Fibroblast of skin of right quadriceps (primary cell): ENCODE measurements at places on chromosomes 6 and 20.

GRCh38 chr6:41071501-41071922 is 644 bp downstream of the OARD1 start:
- no peak for DNase-seq

DNA sequence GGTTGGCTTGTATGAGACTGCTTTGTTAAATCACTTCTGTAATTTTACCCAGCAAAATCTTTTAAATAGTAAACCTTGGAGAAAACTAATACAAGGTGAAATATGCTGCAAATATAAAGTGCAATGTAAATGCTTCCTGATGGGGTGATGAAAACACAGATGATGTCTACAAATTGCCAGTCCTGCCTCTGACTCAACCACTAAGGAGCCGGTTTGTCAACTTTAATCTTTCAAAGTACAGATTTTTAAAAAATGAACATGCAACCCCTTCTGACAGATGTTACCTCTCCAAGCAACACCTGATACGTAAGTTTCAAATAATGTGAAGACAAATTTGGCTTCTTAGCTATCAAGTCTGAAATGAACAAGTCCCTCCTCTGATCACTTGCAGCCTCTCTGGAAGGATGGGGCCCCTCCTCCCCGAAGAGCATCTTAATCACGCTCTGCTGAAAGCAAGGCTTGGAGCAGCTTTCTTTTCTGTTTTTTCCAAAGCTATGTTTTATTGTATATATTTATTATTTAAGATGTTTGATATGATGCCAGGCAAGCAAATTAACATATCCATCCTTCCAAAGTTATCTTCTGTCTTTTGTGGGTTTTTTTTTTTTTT is 196.0 kb downstream of the MYLK4 start:
- DNase-seq: no peak

DNA sequence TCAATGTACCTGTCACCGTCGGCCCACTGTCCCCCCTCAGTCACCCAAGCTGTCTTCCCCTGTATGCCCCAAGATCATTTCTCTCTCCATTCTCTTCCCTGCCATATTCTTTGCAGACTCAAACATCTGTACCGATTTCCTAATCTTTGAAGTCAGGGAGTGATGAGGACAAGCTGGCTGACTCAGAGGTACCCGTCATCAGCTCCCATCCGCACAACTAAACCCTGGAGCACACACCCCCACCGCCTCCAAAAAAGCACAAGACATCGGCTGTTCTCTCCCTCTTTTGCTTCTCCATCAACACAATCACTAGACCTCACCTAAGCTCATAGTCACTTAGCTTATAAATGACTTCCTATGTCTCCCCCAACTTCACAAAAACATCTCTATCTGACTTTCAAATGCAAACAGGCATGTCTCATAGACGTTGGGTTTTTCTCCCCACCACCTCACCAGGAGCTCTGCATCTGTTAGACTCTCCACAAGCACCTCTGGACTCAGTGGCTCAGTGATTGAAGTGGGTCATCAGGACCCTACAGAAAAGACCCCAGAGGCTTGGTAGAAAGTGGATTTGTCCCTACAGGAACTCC is 11.5 kb upstream of the NFATC2 start:
- DNase-seq: peak; percentile 60

DNA sequence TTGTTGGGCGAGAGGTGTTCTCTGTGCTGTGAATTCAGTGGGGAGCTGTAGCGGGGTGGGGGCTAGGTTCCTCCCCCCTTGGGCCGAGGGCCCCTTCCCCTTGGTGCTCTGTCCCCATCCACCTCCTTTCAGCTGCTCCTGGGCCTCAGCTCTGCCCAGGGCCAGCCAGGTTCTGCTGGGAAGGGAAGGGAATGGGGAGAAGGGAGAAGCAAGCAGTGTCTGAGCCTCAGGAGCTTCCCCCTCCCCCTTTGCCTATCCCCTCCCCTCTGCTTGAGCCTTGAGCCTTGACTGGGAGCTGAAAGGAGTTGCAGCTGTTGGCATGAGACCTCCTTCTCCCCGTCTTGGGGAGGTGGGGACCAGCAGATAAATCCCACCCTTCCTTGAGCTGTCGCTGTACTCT is 576 bp upstream of the RRP36 start:
- DNase-seq: no peak

DNA sequence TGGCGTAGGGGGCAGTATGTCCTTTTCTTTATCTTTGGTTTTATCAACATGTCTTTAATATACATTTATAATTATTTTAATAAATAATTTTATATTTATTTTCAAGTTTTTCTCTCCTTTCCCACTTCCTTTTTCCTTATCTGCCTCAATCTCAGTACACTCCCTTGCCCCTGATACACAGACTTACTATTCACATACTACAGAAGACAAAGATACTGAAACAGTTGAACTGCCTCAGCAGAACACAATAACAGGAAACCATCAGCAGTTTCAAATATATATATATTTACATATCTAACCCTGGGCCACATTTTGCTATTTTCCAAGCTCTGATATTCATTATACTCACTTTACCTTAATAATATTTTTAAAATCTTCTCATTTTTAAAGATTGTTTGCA is 19.8 kb downstream of the IBTK start:
- DNase-seq: no peak

GRCh38 chr20:50395251-50395729 is 114.9 kb upstream of the PTPN1 start:
- DNase-seq: peak; percentile 11

GRCh38 chr6:111122458-111123286 is 35.4 kb downstream of the SLC16A10 start:
- DNase-seq: no peak

- no peak for DNase-seq
Measured at GRCh38 chr20:33445881-33446625, 2.5 kb upstream of the SNTA1 start.

DNA sequence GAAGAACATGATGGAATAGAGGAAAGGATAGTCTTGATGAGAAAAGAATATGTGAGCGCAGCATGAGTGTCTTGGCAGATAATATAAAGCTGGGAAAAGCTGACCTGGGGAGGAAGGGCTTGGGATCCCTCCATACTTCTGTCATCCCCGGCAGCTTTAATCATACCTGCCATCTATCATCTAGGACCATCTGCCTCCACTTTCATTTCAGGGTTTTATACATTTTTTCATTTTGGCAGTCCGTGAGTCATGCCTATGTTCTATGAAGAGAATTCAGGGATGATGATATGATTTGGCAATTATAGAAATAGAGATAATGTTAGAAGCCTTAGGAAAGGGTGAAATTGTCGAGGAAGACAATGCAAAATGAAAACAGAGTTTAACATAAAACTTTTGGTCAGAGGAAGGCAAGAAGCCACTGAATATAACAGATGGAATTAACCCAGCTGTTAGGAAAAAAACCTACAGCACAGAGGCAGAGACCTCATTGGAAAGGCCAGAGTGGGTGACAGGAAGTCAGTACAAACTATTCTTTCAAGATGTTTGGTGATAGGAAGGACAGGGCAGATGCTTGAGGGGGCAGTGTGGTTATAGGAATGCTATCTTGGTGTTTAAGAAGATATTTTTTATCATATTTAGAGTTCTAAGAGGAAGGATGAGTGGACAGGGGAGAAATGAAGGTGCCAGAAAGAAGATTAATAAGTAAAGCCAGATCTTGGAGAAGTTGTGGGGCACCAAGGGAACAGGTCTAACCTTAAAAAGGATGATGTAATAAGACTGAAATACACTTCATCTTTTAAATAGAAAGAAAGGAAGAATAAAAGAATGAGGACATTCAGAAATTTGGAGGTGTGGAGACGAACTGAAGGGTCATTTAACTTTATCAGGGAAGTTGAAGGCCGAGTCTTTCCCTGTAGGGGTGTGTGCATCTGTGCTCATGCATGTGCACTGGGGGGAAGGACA is 37.8 kb downstream of the MARCKS start:
- DNase-seq: peak; percentile 82

DNA sequence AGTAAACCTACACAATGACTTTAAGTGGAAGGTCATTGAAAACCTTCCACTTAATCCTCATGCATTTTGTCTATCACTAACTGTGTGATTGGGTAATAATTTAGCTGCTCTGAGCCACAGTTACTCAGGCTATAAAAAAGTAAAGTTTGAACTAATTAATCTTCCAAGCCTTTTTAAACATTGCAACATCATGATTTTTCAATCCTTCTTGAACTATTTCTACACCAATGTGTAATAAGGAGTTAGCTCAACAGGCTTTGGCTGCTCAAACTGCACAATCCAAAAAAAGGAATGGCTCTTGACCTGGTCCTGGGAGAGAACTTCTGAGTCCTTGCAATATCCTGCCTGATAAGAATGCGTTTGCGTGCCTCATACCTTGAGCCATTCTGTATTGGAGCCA is 34.8 kb upstream of the FILIP1 start:
- peak; percentile 57 for DNase-seq

DNA sequence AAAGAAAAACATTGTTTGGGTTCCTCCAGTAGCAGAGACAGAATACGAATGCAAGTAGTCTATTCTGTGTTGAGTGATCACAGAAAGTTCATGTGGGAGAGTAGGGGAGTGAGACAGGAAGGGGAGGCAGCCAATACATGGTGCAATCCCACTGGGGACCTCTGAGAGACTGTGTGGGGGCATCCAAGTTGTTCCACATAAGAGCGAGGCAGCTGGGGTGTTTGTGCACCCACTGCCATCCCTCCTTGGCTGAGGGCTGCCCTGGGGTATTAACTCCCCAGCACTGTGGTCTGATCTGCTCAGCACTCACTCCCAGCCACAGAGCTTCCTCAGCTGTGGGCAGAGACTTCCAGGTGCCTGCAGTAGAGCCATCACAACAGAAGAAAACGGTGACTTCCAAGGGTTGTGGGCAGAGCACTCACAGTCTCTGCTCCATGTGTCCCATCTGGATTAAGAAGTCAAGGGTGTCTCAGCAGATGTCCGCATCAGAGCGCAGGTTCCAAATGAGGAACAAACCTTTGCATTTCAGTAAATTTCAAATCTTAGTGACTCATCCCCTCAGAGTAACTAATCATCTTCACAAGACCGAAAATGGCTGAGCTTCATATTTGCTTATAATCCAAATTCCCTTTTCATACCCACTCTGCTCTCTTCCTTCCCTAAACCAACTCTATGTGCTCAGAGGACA is 101.9 kb upstream of the NAA20 start:
- DNase-seq: no peak

- peak; percentile 13 for DNase-seq
Measured at GRCh38 chr20:46375771-46376170, 30.6 kb downstream of the ELMO2 start.

DNA sequence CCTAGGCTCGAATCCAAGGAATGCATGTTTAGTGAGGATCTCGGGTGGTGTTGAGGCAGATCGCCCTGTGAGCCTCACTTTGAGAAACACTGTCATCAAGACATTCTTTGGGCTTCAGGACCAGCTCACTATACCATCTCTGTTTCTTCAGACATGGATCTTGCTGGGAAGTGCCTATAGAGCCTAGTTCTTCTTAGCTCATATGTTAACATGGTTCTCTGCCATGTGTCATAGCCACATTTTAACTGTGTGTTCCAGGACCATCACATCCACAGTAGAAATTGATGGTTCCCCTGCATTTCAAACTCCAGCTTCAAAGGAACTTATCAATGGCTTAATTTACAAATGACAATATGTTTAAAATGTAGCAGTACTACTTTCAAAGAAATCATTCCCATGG is 57.4 kb downstream of the NOX3 start:
- no peak for DNase-seq

DNA sequence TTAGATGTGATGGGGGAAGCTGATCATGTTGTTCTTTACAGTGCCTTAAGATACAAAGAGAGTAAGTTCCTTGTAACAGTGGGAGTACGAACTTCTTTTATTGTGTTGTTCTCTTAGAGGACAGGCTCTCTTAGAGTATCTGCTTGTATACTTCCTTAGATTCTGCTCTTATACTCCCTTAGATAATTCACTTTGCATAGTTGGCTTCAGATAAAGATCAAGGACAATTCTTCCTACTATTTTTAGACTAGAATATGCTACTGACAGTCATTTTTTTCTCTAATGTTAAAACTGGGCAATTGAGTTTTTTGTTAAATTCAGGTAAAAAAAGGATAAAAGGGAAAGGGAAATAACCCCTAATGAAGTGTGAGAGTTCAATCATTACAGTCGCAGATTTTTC is 138.7 kb downstream of the MYB start:
- no peak for DNase-seq

DNA sequence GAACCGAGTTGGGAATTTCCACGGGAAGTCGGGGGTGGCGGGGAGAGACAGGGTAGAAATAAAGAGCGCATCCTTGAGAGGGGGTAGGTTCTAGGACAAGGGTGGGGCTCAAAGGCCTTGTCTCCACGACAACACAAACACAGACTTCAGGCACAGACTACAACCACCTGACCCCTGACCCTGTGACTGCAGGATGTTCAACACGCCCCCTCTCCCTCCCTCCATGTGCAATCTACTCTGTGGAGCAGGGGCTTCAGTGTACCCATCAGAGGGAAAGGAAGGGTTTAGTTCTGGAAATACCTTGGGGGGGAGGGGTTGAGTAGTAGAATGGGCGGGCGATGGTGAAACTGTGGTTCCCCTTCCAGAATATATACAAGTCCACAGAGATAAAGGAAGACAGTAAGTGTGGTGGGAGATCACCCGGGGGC is 651 bp upstream of the TAPBP start:
- DNase-seq: peak; percentile 82

DNA sequence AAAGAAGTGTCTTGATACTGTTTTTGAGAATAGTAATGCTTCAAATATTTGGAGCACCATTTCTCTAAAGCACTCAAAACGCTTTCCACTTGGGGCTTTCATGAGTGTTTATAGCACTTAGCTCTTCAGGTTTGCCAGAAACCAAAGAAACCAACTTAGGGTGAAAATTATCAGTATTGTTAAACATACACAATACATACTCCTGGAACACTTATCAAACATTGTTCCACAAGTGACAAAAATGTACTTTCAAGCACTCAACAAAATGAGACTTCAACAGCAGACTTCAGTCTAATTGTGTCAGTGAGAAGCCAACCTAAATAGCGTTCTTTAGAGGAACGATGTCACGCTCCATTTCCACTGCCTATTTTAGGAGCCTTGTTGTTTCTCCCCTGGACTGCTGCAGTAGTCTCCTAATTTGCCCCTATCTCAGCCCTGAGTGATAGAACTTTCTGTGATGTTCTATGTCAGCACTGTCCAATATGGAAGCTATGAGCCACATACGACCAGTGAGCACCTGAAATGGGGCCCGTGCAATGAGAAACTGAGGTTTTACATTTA is 461.3 kb downstream of the KIF16B start:
- no peak for DNase-seq

DNA sequence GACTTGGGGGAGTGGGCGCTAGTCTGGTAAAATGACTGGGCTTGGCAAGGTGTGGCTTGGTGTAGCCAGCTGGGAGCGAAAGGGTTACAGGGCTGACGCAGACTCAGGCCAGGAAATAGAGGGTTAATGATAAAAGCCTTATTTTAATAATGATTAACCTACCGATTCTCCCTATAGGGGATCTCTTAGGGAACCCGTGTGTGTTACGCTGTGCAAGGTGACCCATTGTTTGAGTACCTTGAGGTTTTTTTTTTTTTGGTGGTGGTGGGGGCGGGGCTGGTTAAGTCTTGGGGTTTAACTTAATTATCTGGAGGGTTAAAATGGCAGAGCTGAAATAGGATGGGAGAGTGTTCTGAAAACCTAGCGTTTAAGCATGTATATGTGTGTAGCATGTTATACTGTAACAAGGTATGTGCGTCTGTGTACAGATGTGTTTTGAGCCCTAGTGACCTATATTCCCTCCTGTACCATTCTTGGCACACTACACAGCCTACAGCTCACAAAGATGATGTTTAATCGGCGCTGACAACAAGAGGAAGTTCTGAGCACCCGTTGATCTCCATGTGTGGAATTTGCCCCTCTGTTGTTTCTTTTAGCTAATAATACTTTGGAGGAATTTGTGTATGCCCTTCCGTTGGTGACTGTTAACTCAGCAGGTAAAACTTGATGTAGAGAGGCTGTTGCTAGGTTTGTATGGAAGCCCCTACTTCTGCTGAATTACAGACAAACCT is 1.3 kb downstream of the CARMIL1 start:
- DNase-seq: no peak

- DNase-seq: no peak
Measured at GRCh38 chr6:144344646-144345045, 59.5 kb downstream of the UTRN start.
